Upper lobe of left lung (tissue), 6 donors: ENCODE measurements at places on chromosomes 16 and 17.

- DNase-seq, result no peak
Observed at GRCh38 chr16:52465711-52466267, 81.2 kb downstream of the TOX3 start.

DNA sequence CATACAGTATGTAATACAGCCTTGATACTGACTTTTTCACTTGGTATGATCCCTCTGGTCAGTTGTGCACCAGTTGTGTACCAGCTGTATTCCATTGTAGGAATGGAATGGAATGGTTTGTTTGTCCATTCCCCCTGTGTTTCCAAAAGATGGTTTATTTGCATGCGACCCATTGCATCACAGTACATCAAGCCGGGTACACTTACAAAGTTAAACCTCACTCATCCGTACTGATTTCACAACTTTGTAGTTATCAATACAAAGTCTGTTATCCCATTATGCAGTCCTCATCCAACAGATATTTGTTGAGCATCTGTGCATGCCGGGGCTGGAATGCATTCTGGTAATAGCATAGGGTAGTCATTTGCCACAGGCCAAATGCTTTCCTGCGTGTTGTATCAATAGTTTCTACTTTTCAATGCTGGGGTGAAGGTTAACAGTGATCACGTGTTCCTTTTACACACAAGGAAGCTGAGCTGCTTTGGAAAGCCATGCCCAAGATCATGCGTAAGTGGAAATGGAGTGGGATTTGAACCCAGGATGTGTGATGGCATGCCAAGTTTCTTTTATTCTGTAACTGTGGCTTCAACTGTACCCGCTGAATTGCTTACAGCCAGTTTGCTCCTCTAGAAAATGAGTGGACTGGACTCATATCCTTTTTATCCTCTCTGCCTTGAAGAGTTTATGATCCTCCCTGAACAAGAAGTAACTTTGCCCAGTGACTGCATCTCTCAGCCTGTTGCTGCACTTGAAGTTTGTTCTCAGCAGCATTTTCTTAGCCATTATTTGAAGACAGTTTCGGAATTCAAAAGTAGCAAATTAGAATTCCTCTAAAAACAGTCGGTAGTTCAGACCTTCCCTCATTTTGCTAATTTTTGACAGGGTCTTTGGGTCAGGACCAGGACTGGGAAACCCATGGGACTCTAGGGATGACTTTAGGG is 228.5 kb downstream of the CCDC182 start:
- DNase-seq, result no peak

GRCh38 chr16:49608779-49609178 is 235.2 kb downstream of the C16orf78 start:
- no peak for DNase-seq

- no peak for DNase-seq
Observed at GRCh38 chr17:9346296-9346926, 229.2 kb downstream of the STX8 start.

GRCh38 chr17:7972131-7972785 is 30.2 kb upstream of the GUCY2D start:
- DNase-seq, result no peak

GRCh38 chr16:49281843-49282642 is 405 bp upstream of the CBLN1 start:
- DNase-seq, result peak; percentile 97

DNA sequence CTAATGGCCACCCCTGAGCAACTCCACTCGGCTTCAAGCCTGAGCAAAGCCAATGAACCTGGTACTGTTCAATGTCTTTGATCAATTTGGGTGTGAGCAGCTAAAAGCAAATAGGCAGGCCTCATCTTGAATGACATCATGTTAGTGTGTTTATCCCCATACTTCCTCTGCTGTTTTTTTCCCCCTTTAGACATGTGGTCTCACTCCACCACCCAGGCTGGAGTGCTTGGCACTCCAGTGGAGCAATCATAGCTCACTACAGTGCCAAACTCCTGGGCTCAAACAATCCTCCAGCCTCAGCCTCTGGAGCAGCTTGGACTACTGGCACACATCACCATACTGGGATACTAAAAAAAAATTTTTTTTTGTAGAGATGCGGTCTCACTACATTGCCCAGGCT is 75.4 kb downstream of the ARHGAP17 start:
- DNase-seq, result no peak

- no peak for DNase-seq
Observed at GRCh38 chr17:30573603-30574175, 96.5 kb downstream of the GOSR1 start.

GRCh38 chr17:17892009-17892408 is 55.2 kb upstream of the SREBF1 start:
- DNase-seq, result peak; percentile 37

DNA sequence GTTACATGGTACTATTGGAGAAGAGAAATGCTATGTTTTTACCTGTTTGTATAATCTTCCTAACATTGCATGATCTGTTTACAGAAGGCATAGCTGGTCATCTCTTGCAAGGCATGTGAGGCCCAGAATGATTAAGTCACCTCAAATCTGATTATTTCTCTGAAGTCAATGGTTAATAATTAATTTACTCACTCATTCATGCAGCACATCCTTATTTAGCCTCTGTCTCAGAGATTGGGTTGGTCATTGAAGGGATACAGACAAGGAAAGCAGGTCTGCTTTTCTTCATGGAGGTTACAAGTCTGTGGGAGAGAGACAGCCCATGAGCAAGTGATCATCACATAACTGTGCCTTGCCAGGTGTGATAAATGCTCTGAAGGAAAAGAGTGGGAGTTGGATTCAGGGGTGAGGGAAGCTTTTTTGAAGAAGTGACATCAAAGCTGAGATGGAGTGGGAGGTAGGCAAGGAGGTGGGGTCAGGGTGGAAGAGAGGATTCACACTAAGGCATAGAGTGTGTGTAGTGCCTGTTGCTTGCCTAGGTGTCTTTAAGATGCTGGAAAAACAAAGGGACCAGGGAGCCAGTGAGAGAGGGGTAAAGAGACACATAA is 16.3 kb upstream of the RBFOX1 start:
- DNase-seq, result no peak
